ENCODE measurements at places on chromosomes 11 and 22.

DNA sequence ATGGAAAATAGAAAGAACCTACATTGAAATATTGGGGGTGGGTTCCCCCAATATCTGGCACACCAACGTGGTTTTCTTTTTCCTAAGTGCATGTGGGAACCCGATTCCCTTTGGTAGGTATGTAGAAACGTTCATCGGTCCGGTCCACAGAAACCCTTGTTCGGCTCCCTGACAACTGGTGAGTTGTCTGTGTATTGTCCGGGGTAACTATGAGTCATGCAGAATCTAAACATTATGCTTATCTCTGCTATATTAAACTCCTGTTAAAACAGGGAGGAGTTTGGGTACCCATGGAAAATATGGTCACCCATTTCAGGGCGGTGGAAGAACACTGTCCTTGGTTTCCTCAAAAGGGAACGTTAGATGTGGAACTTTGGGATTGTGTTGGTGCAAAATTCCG lies 25.1 kb upstream of the ALDH3B2 start:
- H3K27ac ChIP-seq = no peak overlapping the region
- DNase-seq = no peak
- no peaks in the 10 kb centered on the region for H3K4me1 ChIP-seq
- H3K36me3 ChIP-seq = no peaks in the 10 kb centered on the region
- peaks cover 5% of the 10 kb centered on the region for H3K27me3 ChIP-seq
- H3K4me3 ChIP-seq = no peak overlapping the region

- DNase-seq = no peak
- no peaks in the 10 kb centered on the region for H3K4me1 ChIP-seq
- no peak overlapping the region for H3K27ac ChIP-seq
- H3K4me3 ChIP-seq = no peak overlapping the region
- no peaks in the 10 kb centered on the region for H3K36me3 ChIP-seq
Measured at GRCh38 chr22:37401401-37402183, 25.7 kb downstream of the ELFN2 start.

DNA sequence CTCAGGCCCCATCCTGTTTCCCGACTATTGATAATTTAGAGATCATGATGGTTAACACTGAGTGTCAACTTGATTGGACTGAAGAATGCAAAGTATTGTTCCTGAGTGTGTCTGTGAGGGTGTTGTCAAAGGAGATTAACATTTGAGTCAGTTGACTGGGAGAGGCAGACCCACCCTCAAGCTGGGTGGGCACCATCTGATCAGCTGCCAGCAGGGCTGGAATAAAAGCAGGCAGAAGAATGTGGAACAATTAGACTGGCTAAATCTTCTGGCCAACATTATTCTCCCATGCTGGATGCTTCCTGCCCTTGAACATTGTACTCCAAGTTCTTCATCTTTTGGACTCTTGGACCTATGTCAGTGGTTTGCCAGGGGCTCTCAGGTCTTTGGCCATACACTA lies 1170.0 kb upstream of the CNTN5 start:
- H3K4me1 ChIP-seq = no peaks in the 10 kb centered on the region
- DNase-seq = no peak
- H3K27ac ChIP-seq = no peak overlapping the region
- no peaks in the 10 kb centered on the region for H3K27me3 ChIP-seq

DNA sequence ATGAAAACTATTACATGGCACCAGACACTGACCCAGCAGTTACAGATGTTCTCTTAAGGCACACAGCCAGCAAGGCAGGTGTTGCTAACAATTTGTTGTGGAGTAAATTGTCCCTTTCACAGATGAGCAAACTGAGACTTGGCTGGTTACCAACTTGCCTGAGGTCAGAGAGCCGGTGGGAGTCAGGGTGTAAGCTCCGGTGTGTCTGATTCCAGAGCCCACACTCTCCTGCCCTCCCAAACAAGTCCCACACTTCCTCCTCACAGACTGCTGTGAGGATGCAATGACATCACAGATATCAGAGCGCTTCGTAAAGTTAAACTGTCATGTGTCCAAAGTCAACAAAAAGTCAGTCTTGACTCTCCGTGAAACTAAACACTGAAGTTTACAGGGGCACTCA lies 12.5 kb downstream of the GDPD5 start:
- no peak overlapping the region for H3K4me3 ChIP-seq
- peaks cover 27% of the 10 kb centered on the region for H3K4me1 ChIP-seq
- H3K27ac ChIP-seq = no peak overlapping the region
- H3K36me3 ChIP-seq = no peaks in the 10 kb centered on the region

GRCh38 chr11:56855217-56855616 lies 106.7 kb upstream of the OR9G4 start:
- H3K4me3 ChIP-seq = no peak overlapping the region
- no peaks in the 10 kb centered on the region for H3K36me3 ChIP-seq
- DNase-seq = no peak
- no peaks in the 10 kb centered on the region for H3K4me1 ChIP-seq
- no peak overlapping the region for H3K27ac ChIP-seq
- no peaks in the 10 kb centered on the region for H3K27me3 ChIP-seq

Data from activated naive CD8-positive, alpha-beta T cell treated with anti-CD3 and anti-CD28 coated beads, Interleukin-2, amount 50 U/mL, for 24 hours (primary cell).